Gastroesophageal sphincter (tissue), 4 donors: ENCODE measurements at places on chromosomes 7 and 10. TPM values are rescaled to one million over a fixed set of nuclear protein-coding genes. Genes with fewer than 3 reads are reported as not detected.

The PRSS2 gene
- total RNA-seq, result not detected

The SLC26A4 gene
- total RNA-seq, result 0.42 TPM

The CRHR2 gene
- total RNA-seq, result 0.77 TPM

The CLEC2L gene
- not detected for total RNA-seq

The CALD1 gene
- 2,575 TPM for total RNA-seq

The LRIT1 gene
- 0.12 TPM for total RNA-seq

The ZNF680 gene
- 6.8 TPM for total RNA-seq

DNA sequence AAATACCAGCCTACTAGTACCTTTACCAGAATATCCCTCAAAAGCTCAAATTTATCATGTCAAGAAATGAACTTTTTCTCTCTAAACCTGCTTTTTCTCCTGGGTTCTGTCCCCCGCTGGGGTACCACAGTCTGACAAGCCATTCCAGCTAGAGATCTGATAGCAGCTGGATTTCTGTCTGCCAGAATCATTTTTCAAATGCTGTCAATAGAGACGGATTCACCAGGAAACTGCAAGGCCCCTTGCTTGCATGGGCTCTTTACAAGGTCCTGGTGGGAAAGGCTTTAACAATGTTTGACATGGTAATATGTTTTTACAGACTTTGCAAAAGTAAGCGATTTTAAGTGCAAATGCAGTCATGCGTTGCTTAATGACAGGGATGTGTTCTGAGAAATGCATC lies 4.9 kb upstream of the ANXA11 start:
- ATAC-seq, result no peak

DNA sequence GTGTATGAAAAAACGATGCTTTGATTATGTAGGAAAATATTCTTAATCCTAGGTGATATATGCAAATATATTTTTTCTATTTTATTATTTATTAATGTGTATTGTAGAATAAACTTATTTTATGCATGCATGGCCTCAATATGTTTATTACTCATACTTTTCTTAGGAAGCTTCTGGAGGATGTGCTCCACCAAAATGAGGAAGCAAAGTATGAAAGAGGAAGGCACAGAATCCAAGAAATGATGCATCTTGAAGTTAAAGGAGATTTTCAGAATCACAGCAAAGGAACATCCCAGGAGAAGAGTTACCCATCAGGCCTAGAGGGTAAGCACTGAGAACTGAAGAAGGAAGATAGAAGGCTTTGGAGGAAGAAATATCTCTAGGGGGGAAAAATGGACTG lies 35.0 kb upstream of the MRPS16 start:
- ATAC-seq, result no peak

DNA sequence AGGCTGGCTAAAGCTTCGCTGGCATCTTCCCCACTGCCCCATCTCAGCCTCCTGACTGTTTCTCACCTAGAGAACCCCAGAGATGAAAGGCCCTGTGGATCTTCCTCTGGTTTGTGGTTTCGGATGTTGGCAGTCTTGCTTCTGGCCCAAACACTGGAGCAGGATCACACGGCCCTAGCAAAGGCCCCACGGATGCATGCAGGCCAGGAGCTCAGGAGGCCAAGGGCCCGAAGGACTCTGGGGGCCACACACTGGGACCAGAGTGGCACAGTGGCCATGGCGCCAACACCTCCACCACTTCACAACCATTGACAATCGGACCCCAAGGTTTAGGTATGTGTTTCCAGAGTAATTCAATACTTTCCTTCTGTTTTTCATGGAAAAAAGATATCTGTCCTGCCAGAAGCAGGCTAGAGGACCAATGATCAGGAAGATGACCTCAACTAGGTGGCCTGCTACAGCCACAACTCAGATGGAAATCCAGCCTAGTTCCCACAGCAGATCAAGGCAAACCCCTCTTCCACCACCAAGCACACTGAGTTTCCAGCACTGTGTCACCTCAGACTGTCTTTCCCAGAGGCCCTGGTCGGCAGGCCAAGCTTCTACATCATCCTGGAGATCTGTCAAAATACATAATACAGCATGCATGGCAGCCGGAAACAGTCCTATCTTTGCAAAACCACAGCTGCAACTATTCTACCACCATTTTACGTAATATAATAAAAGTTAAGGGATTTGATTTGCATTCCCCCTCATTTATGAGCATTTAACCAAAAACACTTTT lies 53.0 kb downstream of the CTBP2 start:
- ATAC-seq, result no peak

- peak; percentile 93 for ATAC-seq
Observed at GRCh38 chr10:43396061-43396927, 12.7 kb downstream of the HNRNPF start.

DNA sequence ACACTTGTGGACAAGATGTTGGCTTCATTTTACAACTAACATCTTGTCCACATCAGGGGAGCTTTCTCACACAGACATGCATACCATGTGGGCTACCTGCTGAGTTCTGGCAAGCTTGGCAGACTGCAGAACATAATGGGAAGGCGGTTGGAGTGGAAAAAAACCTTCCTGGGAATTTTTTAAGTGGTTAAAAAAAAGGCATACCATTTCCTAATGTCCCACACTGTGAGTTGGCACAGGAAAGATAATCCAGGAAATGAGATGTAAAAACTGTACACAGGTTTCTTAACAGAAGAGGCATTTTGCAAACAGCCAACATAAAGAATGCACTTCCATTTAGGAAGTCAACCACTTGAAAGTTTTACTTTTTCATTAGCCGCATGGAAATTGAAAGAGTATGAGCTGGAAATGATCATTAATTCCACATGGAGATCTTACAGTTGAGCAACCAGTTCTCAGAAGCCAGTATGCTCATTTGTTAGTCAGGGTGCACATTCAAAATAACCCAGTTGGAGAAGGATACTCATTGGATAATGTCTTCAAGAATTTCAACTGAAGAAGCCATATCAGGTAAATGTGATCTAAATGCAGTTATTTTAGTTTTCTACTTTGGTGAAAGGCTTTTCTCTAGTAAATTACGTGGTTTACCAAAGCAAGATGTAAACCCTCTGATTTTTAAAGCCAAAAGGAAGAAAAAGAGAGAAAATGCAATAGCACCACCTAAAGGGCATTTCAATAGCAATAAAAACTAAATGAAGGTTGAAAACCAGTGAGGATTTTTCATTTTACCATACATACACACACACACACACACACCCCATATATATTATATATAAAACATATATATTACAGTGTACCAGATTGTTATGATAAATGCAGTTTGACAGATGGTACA lies 194.0 kb downstream of the TAX1BP1 start:
- ATAC-seq, result no peak

DNA sequence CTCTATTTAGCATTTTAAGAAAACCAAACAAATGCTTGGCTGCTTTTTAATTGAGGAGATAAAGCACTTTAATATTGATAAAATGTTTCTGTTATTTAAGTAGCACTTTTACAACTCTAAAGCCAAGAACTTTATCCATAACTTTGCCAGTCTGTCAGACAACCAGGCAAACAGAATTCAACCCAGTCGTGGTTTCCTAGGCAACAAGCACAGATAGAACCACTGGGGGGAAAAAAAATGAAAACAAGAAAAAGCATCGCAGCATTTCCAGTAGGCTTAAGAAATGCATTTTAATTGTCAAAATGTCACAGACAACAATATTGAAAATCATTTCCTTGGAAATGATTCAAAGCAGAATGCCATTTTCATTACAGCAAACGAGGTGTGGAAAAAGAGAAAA lies 323.4 kb downstream of the PARD3 start:
- ATAC-seq, result no peak

DNA sequence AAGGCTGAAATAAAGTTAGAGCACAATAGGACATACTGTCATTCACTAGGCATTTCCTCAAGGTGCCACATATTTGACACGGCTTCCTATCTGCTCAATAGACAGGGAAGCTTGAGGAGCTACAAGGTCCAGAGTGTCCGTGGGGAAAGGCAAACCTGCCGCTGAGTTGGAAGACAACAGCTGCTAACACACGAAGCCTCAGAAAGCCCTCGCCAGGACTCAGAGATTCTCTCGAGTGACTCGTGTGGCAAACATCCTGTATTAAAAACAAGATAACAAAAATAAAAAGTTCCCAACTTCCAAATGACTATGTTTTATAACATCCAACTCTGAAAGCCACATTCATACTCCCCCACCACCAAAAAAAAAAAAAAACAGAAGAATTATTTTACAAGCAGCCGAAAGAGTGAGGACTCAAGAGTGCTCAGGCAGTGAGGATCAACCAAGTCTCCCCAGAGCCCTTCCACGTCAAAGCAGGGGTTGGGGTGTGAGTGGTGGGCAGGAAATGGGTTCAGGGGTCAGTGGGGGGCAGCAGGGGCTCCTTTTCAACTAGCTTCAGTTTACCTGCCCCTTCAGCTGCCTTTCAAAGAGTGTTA lies 67.6 kb downstream of the STK17A start:
- ATAC-seq, result no peak
